NCI-H774 (cell line): ENCODE measurements at places on chromosomes 5 and 9.

GRCh38 chr5:43592363-43592762, 10.6 kb upstream of the NNT start:
- DNase-seq = no peak

GRCh38 chr5:124870070-124870469, 123.6 kb upstream of the ZNF608 start:
- DNase-seq = no peak

DNA sequence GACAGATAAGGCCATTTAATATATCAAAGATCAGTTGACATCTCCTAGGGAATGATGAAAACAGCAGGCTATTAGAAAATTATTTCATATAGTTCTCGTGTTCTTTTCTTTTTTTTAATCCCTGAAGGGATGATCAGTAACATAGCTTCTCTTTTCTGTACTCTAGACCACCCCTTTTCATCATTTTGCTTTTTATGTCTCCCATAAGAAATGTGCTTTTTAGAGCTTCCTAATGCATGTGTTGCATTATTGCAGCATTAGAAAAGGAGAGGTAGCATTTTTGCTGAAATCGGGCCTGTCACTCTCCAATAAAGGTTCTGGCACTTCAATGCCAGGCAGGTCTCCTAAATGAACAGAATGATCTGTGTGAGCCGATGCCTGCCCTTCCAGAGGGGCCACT, 143.3 kb downstream of the NTRK2 start:
- DNase-seq = no peak

- no peak for DNase-seq
Measured at GRCh38 chr5:41878173-41878572, 7.9 kb upstream of the OXCT1 start.

DNA sequence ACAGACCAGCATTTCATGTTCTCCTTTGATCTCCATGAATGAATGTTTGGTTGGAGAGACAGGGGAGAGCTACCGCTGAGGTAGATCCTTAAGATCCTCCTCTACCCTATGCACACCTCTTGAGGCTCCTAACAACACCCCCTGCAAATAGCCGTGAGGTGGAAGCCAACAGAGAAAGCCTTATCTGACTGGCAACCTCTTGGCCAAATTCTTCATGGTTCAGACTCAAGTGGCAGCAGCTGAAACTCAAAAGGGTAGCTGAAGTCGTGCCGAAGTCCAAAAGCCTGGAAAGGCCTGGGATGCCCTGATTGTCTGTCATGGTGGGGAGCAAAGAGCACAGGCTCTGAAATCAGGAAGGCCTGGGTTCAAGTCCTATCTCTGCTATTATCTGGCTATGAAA, 184.9 kb downstream of the SEC61B start:
- no peak for DNase-seq

DNA sequence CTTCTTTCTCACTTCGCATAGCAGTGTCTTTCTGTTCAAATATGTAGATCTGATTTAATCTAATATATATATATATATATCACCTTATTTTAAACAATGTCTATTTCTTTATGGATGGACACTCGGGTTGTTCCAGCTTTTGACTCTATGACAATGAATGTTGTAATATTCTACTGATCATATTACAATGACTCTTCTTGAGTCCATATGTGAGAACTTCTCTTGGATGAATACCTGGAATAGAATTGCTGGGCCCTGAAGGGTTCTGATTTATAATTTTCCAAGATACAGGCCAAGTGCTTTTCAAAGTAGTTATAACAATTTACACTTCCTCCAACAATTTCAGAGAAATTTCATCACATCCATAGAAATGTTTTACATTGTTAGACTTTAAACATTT, 28.8 kb downstream of the NTRK2 start:
- DNase-seq = no peak

DNA sequence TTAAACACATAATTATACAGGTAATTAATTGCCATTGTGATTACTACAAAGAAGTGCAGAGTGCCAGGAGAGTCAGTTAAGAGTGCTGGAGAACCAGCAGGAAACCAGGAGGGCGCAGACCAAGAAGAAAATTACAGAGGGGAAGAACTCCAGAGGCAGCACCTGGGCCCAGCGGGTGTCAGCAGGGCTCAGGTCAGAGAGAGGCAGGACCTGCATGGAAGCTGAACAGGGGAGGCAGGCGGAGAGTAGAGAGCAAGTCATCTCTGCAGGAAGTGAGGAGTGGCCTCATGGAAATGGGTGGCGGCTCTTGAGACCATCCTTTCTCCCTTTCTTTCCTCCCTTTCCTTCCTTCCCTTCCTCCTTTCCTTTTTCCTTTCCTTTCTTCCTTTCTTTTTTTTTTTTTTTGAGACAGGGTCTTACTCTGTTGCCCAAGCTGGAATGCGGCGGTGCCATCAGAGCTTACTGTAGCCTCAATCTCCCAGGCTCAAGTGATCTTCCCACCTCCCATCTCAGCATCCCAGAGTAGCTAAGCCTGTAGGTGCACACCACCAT, 4.0 kb upstream of the ZBTB34 start:
- DNase-seq = no peak

DNA sequence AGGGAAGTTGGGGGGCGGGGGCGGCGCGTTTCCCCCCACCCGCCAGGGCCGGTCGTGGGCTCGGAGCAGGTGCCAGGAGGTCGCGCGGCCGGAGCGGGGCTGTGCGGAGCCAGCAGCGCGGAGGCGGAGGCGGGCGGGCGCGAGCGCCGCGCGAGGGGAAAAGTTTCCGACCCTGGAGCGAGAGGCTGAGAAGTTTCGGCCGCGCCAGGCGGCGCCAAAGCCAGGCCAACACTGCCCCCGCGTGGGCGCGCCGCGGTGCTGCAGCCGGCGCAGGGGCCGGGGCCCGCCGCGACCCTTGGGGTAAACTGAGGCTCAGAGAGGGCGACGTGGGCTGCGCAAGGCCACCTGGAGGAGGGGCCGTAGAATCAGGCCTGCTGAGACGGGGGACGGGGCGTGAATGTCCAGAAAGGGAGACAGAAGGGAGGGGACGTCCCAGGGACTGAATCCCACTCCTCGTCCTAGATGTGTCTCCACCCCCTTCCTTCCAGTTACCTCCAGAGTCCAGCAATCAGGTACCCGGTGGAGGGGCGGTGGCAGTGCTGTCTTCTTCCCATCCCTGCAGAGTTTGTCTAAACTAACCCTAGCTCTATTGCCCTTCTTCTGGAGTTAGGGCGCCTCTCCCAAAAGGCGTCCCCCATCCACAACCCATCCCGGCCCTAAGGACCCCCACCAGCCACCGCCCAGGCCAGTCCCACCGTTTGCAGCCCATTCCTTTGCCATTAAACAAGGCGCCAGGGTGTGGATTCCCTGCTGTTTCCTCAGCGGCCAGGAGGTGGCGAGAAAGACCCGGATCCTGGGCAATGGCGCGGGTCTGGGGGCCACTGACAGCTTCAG, 10.2 kb downstream of the C9orf50 start:
- DNase-seq = peak; percentile 45

- DNase-seq = no peak
Measured at GRCh38 chr5:142506756-142507155, 179.1 kb downstream of the FGF1 start.

GRCh38 chr5:168304349-168304748, 12.9 kb downstream of the WWC1 start:
- DNase-seq = no peak

DNA sequence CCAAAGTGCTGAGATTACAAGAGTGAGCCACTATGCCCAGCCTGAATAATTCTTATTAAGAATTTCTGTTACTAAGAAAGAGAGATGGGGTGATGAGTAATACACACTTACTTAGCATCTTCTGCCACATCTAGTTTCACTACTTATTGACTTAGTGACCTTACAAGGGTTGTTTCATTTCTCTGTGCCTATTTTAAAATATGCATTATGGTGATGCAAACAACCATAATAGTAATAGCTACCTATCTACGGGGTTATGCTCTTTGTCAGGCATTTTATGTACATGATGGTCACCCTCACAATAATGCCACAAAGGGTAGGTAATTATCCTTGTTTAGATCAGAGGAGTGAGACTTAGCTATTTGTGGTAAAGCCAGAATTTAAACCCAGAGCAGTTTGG, 499.0 kb upstream of the SGCD start:
- no peak for DNase-seq

GRCh38 chr9:131791542-131792254, 51.8 kb upstream of the RAPGEF1 start:
- no peak for DNase-seq
